ENCODE measurements at places on chromosomes 5 and 9. TPM values are rescaled to one million over a fixed set of nuclear protein-coding genes. Genes with fewer than 3 reads are reported as not detected.

The ENG gene
- 10.5 TPM for total RNA-seq

The TMEM252 gene
- total RNA-seq: not detected

The ZNG1C gene
- 16.1 TPM for total RNA-seq

DNA sequence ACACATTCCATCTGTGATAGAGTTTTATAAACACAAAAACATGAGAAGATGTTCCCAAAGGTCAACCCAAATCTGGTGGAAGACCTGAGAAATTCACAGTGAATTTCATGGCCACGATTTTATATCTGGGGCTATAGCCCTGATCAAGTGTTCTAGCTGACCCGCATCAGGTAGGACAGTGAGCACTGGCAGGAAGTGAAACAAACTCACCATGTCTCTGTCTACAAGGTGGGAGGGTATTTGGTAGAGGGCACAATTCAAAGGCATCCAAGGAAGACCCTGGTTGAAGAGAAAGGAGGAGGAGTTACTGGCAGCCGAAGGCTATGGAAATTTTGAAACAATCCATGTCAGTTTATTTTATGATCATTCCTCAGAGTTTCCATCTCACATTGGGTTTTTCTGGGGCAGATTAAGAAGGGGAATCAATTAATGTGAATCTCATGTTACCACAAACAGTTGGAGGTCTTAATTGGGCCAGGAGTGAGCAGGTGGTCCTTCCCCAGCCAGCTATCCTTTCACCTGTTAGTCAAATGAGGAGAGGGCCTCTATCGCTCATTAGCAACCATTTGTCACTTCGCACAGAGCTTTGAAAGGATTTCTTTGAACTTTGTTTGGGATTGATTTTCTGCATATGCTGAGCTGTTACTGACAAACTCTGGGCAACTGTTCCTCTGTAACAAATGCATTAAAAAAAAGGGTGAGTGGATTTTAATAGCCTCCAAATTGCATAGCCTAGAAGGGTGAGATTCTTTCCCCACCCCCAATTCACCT lies 612.0 kb upstream of the CLINT1 start:
- peak; percentile 13 for DNase-seq

GRCh38 chr9:13481274-13481673 lies 201.8 kb upstream of the MPDZ start:
- no peak for DNase-seq

DNA sequence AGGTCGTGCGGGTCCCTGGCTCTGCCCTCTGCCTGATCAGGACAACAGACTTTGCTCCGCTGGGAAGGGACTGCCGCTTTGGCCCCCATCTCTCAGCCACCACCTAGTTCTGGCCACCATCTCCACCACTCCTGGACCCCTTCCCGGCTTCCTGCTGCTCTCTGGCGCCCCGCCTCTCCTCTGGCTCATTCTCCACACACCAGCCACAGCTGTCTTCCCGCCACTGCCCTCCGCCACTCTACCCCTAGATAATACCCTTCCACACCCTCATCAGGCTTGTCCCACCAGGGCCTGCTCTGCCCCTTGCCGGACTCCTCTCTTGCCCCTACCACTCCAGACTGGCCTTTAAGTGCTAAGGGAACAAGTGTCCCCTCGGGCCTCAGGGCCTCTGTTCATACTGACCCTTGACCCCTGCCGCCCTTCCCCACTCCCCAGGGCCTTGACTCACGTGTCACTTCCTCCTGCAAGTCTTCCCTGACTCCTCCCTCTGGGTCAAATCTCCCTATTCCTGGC lies 3.0 kb upstream of the CDX1 start:
- no peak for DNase-seq

DNA sequence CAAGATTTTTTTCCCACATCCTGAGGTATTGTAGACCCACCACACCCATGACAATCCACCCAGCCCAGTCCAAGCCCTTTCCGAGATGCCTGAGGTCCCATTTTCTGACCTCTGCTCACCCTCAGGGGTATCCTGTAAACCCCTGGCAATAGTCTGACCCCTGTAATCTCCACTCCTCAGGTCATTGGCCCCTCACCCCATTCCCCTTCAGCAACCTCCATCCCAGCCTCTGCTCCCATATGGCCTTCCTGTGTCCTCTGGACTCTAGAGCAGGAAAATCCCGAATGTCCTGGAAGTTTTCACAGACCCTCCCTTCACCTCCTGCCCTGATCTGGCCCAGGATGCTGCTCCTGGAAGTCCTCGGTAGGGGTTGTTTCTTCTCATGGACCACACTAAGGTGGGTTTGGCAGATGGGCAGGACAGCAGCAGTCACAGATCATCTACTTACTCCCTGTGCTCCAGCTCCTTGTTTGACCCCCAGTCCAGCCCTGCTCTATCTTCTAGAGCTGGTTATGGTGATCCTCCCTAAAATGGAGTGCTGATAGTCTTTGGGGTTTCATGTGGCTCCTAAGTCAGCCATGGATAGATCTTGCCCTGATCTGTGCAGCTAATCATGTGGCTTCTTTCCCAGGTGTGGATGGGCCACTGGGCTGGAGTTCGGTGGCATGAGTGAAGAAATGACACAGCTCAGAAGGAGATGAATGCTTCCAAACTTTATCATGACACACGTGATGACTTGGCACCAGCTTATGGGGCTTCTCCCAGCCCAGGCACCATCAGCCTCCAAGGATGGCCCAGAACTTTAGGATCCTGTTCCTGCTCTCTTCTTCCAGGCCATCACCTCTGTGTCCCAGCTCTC lies 12.0 kb upstream of the ACSL6 start:
- DNase-seq: no peak

GRCh38 chr5:147180751-147181150 lies 54.1 kb upstream of the STK32A start:
- DNase-seq: no peak
